ENCODE measurements at places on chromosomes 1 and 21.

- no peak for DNase-seq
These were observed 123.2 kb downstream of the DMRTB1 start for GRCh38 chr1:53582211-53583020.

- DNase-seq, result no peak
These were observed 836 bp downstream of the CD2 start for GRCh38 chr1:116755066-116755465.

DNA sequence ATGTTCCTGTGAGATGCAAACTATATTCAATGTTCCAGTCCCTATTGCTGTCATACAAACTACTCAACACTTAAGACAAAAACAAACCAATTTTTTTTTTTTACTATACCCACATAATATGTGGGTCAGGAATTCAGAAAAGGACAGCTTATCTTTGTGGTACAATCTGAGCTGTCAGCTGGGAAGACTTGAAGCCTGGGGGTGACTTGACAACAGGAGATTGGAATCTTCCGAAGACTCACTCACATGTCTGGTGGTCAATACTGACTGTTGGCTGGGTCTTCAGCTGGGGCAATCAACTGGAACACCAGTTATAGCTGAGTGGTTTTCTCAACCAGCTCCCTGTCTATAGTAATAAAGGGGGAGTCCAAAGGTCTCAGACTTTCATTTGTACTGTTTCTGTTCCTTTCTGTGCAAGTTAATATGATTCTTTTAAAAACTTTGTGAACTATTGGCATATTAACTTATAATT is 81.7 kb upstream of the ATP1B1 start:
- DNase-seq, result no peak

- no peak for DNase-seq
These were observed 77.5 kb downstream of the FMN2 start for GRCh38 chr1:240169188-240169587.

- peak; percentile 80 for DNase-seq
These were observed 39.5 kb upstream of the CASZ1 start for GRCh38 chr1:10835822-10836421.

DNA sequence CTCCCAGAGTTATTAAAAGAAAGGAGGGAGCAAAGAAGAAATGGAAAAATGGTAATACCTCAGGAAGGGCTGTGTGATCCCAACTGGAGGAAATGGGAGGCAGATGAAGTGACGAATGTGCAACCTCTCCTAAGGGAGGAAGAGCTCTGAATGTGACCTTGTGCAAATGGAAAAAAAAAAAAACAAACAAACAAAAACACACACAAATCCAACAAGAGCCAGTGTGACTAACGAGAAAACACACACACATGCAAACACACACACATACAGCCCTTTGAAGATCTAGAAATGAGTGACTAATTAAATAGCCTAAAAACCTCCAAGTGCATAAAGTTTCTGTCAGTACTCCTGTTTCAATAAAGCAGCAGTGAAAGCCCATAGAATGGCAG is 49.0 kb downstream of the CCN1 start:
- DNase-seq, result no peak

GRCh38 chr1:71399594-71399993 is 318.8 kb upstream of the ZRANB2 start:
- DNase-seq, result no peak

- DNase-seq, result no peak
These were observed 241.7 kb upstream of the NEGR1 start for GRCh38 chr1:72524021-72524420.

DNA sequence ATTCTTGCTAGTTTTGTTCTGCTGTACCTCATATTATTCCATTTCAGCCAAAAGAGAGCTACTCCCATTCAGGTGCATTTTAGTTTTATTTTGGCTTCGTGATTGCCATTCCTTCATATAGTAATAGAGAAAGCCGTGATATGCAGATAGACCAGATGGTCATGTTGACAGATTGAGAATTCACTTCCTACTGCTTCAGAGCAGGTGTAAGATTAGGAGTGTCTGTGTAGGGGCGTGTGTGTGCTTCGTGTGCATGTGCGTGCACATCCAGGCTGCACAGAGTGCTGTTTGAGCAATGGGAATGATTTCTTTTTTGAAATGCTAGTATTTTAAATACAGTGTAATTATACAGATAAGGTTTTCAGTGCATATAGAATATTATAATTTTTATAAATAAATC is 10.3 kb downstream of the NFIA start:
- DNase-seq, result no peak

- peak; percentile 30 for DNase-seq
These were observed 6.5 kb downstream of the CAPN9 start for GRCh38 chr1:230753586-230754251.
